ENCODE measurements at places on chromosomes 7 and 10.

DNA sequence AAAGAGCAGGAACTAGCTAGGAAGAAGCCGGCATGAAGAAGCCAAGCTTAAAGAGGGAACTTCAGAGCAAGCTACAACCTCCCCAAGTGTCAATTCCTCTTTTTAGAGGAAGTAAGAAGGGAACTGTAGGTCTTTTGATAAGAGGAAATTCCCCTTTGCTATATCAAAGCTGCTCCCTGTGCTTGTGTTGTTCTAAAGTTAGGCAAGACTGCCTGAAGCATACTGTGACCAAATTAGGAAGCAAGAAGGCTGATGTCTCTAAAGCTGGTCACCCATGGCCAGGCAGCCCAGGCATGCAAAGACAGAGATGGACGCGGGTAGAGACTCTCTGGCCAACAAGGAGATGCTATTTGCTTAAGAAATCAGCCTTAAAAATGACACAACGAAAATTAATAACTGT, 87.9 kb downstream of the RNF216 start:
- DNase-seq, result no peak

- DNase-seq, result no peak
Observed at GRCh38 chr7:24075426-24075810, 208.6 kb upstream of the NPY start.

DNA sequence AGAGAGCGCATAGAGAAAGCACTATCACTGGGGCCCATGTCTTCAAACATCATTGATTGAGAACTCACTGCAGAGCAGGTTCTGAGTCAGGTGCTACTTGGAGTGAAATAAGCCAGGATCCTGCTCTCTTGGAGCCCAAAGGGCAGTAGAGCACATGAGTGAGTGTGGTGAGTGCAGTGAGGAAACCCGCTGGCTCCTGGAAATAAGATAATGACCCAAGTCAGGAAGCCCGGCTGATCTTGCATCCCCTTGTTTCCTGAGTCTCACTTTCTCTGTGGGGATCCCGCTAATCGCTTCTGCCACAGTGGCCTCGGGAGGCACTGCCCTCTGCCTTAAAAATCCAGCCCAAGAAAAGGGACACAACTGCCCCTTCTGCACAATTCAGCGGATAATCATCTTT, 7.1 kb upstream of the FAM107B start:
- DNase-seq, result no peak

DNA sequence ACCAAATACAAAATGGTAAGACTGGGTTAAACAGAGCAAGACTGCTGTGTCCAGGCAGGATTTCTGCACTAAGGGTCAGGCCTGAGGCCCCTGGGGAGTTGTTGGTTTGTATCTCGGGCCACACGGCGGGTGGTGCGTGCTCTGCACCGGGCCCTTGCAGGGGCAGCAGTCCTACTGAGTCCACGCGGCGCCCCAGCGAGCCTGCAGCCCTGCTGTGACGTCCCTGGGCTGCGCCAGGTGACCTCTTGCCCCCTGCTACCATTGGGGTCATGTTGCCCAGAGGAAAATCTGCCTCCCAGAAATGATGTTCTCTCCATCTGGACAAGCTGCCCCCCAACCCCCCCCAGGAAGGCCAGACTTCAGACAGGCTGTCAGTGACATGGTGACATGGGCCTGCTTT, 281.5 kb downstream of the CELF2 start:
- no peak for DNase-seq

- DNase-seq, result no peak
Observed at GRCh38 chr7:27873981-27874957, 134.3 kb downstream of the TAX1BP1 start.

- no peak for DNase-seq
Observed at GRCh38 chr7:128742206-128742605, 3.0 kb downstream of the CALU start.

DNA sequence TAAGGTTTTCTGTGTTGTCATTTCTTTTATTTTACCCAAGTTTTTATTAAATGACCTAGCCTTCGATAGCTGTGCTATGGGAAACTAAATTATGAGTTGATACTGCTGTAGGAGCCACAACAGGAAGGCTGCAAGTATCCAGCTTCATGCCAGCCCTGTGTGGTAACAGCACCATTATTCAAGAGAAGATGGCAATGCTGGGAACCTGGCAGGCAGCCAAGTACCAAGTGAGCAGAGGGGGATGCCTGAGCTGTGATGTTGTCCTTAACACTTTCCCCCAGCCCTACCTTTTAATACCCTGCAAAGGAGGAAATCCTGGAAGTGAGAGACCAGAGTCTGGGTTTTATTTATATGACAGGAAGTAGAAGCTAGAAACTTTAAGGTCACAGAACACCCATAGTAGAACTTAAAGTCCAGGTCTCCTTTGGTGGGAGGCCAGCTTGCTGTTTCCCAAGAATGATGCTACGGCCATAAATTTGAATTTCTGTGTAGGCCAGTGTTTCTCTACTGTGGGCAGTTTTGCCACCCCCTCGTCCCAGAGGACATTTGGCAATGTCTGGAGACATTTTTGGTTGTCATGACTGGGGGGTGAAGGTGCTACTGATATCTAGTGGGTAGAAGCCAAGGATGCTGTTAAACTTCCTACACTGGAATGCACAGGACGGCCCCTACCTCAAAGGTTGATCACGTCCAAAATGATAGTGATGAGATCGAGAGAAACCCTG, 9.2 kb upstream of the ATXN7L1 start:
- no peak for DNase-seq

GRCh38 chr7:40746841-40747556, 612.2 kb downstream of the SUGCT start:
- DNase-seq, result no peak
